ENCODE measurements at places on chromosomes 5 and 9.

DNA sequence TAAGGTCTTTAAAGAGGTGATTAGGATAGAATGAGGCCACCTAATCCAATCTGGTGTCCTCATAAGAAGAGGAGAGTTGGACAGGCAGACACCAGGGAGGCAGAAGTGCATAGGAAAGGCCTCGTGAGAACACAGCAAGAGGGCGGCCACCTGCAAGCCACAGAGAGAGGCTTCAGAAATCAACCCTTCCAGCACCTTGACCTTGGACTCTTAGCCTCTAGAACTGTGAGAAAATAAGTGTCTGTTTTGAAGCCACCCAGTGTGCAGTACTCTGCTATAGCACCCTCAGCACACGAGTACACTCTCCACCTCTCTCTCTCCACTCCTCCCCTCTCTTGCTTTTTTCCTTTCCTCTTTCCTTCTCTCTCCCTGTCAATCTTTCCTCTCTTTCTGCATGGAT, 26.8 kb downstream of the NIPAL4 start:
- DNase-seq, result no peak

- no peak for DNase-seq
These were observed 16.6 kb upstream of the PSMD5 start for GRCh38 chr9:120859361-120859760.

DNA sequence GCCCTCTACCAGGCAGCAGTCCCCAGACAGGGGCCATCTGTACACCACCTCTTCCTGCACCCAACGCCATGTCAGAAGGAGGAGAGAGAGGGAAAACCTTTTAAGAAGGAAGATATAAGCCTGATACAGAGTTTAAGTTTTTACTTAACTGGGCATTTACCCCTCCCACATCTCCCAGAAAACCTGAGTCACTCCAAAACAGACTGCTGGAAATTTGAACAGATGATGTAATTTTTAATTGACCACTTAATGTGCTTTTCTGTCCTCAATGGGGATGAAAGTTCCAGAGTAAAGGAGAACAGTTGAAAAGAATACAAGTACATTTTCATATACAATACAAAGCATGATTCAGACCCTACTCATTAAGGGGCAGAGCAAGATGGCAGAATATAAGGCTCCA, 63.9 kb downstream of the TTC39B start:
- DNase-seq, result no peak

DNA sequence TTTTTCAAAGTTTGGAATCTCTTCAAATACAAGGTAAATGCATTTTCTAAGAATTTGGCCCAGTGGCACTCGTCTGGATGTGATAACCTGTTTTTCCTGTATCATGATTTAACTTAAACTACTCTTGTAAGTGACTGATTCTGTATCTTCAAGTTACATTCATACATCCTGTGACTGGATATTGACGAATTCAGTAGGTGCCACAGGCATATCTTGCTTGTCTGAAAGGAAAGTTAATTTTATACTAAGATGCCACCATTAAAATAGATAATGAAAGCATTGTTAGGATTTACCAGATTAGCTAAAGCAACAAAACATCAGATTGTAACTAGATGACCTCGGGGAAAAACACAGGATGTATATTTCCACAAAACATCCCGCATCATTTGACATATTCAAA, 175.3 kb upstream of the ZNF608 start:
- no peak for DNase-seq

- DNase-seq, result no peak
These were observed 1080.7 kb upstream of the NUDT12 start for GRCh38 chr5:104643320-104643719.

DNA sequence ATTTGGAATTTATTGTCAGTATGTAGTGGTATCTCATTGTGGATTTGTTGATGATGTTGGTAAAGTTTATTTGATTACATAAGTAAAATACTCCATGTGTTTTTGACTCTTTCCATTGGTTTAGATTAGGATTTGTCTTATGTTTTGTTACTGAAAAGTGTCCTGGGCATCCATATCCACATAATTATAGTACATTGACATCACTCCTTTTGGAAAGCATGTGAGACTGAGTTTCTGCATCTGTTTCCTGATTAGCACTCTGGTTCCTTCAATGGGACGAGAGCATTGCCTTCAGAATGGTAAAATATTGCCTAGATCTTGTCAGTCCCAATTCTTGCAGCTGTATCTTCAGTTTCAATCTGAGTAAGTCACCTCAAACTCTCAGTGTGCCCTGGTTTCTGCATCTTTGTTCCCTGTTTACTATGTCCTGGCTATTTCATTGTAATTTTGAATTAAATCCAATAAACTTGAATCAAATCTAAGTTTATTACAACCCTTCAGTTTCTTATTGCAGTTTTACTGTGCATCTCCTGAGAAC, 128.1 kb downstream of the FBXO38 start:
- DNase-seq, result no peak

DNA sequence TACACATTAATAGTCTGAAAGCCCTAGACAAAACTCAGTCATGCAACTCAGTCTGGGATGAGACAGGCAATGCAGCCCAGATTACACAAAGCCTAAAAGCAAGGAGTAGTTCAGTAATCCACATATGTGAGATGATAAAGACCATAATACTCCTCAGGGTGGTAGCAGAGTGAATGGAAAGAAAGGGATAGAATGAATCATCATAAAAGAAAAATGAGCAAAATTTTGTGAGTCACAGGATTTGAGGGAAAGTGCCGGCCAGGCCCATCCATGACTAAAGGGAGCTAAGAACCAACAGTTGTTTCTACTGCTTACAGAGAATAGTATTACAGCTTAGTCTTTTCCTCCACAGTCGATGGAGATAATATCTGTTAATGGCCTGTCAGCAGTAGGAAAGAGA, 90.0 kb upstream of the POU5F2 start:
- DNase-seq, result no peak

DNA sequence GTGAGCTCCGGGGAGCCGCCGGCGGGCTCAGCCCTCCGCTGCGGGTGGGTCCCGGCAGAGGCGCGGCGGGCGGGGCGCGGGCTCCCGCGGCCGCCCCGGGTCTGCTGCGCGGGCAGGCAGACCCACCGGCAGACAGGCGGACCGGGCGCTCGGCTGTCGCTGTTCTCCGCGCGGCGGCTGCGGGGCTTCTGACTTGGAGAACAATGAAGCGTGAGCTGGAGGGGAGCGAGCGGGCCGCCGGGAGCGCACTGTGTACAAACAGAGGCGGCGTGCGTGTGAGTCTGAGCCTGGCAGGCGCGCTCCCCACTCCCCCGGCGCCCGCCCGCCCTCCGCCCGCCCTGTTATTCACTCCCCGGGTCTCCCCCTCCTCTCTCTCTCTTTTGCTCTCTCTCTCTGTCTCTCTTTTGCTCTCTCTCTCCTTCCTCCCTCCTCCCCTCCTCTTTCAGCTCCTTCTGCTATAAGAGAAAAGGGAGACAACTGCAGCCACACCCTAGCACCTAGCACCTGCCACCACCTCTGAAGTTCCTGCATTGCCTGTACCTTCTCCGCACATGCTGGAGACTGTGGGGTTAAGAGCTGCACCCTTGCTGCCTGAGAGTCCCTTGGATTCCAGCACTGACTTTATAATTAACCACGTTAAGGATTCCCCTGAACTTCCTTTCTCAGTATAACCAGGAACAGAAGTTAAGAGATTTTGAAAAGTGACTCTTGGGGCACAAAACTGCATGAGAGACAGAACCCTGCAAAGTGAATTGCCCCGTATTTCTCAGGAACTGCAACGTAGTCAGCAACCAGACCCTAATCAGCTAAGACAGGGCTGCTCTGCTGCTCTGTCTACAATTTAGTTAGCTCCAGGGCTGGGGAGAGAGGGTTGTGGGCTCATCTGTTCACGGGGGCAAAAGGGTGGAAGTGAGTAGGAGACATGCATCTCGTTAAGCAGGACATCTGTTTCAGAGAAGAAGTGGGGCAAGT, at the start of gene EDIL3:
EDIL3 (minus strand) TSS at position 277 of the 972 bp plus-strand sequence. CDS start 506 bp downstream, outside the sequence.
- DNase-seq, result peak; percentile 77

- no peak for DNase-seq
These were observed 19.8 kb upstream of the MCTP1 start for GRCh38 chr5:95304711-95305110.

- DNase-seq, result no peak
These were observed 240.8 kb upstream of the TMEM161B start for GRCh38 chr5:88509403-88509802.
